ENCODE measurements at places on chromosomes 5 and 9.

GRCh38 chr5:159582756-159583541 is 252.7 kb upstream of the IL12B start:
- no peak for DNase-seq

DNA sequence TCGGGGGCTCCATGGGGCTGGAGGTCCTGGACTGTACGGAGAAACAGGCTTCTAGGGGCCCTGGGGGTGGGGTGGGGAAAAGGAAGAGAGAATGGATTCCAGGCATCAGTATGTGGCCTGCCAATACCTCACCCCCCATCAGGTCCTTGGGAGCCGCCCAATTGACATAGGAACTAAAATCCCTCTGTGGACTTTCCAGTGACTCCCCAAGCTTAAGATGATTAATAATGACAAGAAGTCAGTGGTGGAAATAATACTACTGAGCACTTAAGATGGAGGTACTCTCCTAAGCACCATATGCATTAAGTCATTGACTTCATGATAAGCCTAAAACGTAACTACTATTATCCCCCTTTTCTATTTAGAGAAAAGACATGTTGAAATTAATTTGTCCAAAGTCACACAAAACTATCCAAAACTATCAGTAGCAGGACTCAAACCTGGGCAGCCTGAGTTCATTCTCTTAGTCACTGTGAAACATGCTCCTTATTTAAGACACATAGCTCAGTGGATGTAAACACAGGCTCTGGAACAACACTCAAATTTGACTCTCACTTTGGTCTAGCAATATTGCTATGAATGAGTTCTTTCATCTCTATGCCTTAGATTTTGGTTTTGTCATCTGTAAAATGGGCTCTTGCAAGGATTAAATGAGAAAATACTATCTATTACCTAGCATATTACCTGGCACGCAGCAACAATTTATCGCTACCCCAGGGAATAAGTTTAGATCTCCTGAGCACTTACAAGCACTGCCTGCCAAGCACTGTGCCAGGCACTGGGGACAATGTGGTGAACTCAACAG is 9.5 kb downstream of the SPRY4 start:
- DNase-seq = no peak

DNA sequence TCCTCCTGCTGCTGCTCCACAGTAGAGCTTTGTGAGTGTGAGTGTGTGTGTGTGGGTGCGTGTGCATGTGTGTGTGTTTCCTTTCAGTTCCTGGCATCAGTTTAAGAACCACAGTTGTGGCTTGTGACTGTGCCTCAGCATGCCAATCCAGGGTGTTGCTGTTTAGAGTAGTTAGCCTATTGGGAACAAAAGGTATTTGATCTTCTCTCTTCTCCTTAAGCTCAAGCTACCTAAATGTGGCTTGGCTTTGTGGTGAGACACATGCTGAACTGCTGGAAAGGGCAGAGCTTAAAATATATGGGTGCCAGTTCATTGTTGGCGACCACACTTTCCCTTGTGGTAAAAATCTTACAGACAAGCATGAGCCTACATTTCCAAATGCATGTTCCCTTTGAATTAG is 116.6 kb upstream of the BNC2 start:
- DNase-seq = no peak

DNA sequence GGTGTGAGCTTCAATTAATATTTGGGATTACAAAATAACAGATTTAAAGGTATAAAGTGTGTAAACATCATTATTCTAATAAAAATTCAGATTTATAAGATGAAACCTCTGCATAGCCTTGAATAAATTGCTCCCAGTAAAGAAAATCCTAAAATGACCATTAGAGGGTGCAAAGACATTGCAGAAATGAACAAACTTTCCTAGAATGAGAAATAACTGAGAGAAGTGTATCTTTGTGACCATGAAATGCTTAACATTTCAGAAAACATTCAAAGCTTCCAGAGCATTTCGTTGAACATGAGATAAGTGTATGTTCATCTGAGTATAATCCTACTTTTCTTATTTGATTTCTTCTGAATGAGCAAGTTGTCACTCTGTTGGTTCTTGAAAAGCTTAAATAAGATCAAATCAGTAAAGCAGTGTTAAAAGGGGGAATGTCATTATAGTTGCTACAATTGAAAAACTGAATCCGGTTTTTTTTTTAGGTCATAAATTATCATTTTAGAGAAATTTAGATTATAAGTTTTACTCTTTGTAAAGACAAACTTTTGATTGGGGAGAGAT is 24.7 kb upstream of the NUDT12 start:
- no peak for DNase-seq

DNA sequence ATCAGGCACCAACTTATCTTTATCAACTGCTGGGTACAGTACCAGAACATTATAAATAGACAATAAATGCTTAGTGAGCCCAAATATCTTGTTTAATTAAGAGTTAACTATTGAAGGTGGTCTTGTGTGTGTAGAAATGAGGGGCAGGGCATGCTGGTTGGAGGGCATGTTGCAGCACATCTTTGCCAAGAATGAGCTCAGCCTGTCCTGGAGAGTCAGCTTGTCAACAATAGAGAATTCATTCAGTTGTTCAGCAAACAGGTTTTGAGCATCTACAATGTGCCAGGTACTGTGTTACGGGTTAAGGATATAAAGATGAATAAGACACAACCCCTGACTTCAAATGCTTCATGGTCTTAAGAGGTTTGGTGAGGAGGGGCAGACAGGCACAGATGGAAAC is 19.2 kb upstream of the F2RL1 start:
- no peak for DNase-seq

DNA sequence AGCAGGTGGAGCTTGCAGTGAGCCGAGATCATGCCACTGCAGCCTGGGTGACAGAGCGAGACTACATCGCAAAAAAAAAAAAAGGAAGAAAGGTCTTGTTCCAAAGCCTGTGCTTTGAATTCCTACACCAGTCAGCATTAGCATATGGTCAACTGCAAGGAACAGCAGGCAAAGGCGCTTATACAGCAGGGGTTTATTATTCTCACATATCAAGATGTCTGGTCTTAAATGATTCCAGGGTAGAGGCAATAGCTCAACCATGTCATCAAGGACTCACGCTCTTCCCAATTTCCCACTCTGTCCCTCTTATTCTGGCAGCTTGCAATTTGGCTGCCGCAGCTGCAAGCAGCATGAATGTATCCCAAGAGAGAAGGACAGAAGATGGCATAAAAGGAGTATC is 28.6 kb upstream of the HRH2 start:
- no peak for DNase-seq
